Posterior cingulate gyrus (tissue), 11 donors: ENCODE measurements at places on chromosomes 3 and 15.

- DNase-seq: no peak
Observed at GRCh38 chr3:12658593-12659058, 5.3 kb downstream of the RAF1 start.

DNA sequence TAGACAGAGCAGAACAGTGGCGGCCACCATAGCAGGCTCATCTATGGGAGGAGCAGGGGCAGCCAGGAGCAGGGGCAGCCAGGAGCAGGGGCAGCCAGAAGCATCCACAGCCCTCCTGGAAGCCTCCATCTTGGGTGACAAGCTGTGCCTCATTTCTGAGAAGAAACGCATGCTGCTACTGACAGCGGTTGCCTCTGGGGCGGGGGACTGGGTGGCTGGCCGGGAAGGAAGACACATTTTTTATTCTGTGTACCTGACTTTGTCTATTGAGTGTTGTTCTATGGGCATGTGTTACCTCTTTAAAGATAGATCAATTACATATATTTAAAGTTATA lies 71.5 kb upstream of the KLF13 start:
- no peak for DNase-seq

DNA sequence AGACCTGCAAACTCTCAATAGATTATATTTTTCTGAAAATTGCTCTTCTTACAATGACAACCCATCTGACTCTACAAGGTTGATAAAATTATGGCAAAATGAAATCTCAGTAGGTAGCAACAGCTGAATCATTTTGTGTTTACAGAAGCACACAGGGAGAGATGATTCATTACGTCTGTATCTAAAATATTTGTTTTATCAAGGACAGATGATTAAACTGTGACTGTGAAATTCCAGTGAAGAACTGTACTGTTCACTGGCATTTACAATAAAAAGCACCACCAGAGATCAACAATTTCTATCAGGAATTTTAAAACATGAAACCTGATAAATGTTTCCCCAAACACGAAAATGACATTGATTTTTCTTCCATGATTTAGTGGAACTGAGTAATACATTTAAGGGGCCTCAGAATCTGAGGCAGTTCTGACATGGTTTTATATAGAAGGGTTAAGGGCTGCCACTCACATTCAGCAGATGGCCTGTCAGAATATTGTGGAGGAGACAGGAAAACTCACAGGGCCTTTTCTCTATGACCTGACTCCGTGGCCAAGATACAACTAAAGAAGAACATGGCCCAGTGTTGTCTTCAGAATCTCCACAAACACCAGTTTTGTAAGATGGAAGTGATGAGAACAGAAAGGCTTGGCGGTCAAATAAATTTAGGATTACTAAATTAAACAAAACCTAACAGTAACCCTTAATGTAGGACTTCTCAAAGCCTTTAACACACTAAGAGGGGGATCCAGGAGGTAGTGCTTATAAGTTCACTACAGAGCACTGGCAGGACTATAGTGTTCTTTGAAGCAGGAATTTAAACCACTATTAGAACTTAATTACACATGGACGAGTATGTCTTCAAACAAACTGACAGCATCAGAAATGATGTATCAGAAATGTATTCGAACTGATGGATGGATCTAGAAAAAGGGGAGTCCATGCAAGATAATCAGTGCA lies 25.9 kb downstream of the RAD18 start:
- no peak for DNase-seq

- DNase-seq: no peak
Observed at GRCh38 chr3:143127801-143128200, 8.2 kb downstream of the CHST2 start.

GRCh38 chr15:64383760-64384159 lies 2.5 kb upstream of the PCLAF start:
- no peak for DNase-seq

- DNase-seq: no peak
Observed at GRCh38 chr15:79193103-79193502, 89.4 kb upstream of the ANKRD34C start.

- no peak for DNase-seq
Observed at GRCh38 chr3:128113817-128114794, 9.5 kb downstream of the RUVBL1 start.

DNA sequence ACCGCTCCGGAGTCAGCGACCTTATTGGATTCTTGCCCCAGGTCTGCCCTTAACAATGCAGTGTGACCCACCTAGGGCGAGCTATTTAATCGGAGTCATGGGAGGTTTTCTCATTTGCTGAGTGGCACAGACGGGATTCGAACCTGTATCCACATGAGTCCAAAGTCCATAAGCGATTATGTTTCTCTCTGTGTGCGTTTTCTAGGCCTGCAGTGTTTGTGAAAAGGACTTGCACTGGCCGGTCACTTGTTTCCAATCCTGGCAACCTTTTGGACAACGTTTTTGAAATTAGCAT lies 691 bp upstream of the HDGFL3 start:
- DNase-seq: no peak

DNA sequence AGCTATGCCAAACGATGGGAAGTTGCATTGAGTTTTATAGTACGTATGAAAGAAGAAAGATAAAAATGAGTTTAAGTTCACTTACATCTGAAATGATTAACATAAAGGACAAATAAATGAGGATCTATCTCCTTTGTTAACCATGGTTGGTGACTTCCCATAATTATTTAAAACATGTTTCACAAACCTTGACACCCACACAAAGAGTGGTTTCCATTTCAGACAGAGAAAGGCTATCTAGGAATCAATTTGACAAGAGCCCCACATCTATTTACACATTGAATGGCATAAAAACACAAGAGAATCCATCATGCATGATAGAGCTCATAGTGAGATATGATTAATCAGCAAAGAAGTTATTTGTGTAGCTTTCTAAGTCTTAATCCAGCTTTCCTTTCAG lies 14.2 kb upstream of the MTMR10 start:
- DNase-seq: no peak

DNA sequence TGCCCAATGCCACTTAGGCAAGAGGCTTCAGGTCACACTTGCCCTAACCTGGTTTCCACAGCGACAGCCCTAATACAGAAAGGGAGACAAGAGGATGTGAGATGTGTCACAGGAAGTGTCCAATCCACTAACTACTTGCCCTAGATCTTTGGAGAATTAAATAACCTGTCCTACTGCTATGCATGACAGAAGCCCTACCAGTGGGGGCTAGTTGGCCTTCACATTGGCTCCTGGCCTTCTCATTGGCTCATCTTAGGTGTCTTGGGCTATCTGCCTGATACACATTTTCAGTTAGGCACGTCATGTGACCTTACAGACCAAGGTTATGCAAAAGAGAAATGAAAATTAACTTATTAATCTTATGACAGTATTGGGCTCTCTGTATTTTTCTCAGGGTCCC lies 449.9 kb downstream of the FHIT start:
- no peak for DNase-seq

GRCh38 chr3:122668930-122669730 lies 11.5 kb upstream of the PARP14 start:
- no peak for DNase-seq

DNA sequence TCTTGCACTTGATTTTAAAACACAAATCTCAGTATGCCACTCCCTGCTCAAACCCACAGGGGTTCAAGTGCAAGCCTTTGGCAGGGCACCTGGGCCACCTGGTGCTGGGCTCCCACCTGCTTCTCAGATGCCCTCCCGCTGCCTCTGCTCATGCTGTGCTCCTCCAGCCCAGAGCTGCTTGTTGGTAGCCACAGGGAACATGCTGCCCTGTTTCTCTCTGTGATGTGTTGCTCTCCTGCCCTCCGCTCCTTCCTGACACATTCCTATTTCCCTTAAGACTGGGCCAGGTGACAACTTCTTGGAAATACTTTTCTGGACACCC lies 27.1 kb upstream of the KY start:
- no peak for DNase-seq

- no peak for DNase-seq
Observed at GRCh38 chr15:96207377-96208006, 123.0 kb upstream of the NR2F2 start.

DNA sequence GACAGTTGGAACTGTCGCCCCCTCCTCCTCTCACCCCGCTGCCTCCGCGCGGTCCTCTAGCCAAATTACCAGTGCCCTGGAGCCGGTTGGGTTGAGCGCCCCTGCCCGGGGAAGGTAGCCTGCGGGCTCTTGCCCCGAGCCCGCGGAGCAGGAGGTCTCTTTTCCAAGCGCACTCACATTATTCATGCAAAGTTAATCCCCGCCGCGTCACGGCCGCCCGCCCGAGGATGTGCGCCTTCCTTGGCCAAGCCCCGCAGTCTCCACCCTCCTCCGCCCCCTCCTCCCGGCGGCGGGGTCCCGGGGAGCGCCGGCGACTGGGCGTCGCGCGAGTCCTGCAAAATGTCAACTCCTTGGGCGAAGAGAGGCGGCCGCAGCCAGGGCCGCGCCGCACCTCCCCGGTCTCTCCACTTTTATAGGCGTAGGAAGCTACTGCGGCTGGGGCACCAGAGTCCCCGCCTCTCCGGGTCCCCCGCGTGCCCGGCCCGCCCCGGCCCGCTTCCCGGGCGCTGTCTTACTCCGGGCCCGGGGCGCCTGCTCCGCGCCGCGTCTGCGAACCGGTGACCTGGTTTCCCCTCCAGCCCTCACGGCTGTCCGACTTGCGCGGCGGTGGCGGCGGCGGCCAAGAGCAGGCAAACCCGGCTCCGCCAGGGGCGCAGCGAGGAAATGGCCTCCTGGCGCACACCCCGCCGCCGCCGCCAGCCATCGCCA lies at the start of gene THRB:
Gene THRB, minus strand, starts transcription at position 233 of the 708 bp plus-strand sequence.
- peak; percentile 60 for DNase-seq
